ENCODE measurements at places on chromosomes 12 and 14. TPM values are rescaled to one million over a fixed set of nuclear protein-coding genes. Genes with fewer than 3 reads are reported as not detected.

DBX2 gene
- total RNA-seq, result not detected

TMTC1 gene
- total RNA-seq, result 19.8 TPM

SIRT4 gene
- total RNA-seq, result 4.1 TPM

GRCh38 chr12:124216966-124217365, 77.9 kb upstream of the RFLNA start:
- no peak overlapping the region for H3K27ac ChIP-seq
- no peak overlapping the region for H3K4me3 ChIP-seq
- no peaks in the 10 kb centered on the region for H3K27me3 ChIP-seq
- H3K36me3 ChIP-seq, result no peaks in the 10 kb centered on the region

GRCh38 chr12:106039242-106039641, 99.5 kb downstream of the NUAK1 start:
- no peaks in the 10 kb centered on the region for H3K27me3 ChIP-seq
- H3K4me3 ChIP-seq, result no peak overlapping the region
- H3K36me3 ChIP-seq, result no peaks in the 10 kb centered on the region
- H3K4me1 ChIP-seq, result peaks cover 2% of the 10 kb centered on the region
- DNase-seq, result no peak
- no peak overlapping the region for H3K27ac ChIP-seq

KCNH5 gene
- total RNA-seq, result 0.50 TPM

- no peak overlapping the region for H3K27ac ChIP-seq
- H3K4me3 ChIP-seq, result no peak overlapping the region
- no peaks in the 10 kb centered on the region for H3K4me1 ChIP-seq
- H3K36me3 ChIP-seq, result no peaks in the 10 kb centered on the region
- no peaks in the 10 kb centered on the region for H3K27me3 ChIP-seq
Measured at GRCh38 chr12:77204083-77204482, 138.7 kb upstream of the E2F7 start.

NUAK1 gene
- total RNA-seq, result 18.9 TPM

CNIH1 gene
- 119 TPM for total RNA-seq

DNA sequence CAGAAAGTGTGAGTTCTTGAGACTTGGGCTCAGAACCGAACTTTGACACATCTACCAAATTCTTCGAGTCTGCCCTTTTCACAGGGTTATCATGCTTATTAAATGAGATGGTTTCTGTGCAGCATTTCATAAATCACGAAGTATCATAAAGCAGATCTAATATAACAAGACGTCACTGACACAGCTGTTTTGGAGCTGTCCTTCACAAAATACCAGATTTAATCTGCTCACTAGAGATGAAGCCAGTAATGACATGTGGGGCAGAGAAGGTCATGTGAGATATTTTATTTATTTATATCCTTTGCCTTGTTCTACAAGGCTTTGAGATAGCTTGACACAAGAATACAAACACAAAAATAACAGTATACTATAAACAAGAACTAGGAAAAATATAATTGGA, 127.0 kb downstream of the RPAP3 start:
- H3K36me3 ChIP-seq, result no peaks in the 10 kb centered on the region
- H3K27me3 ChIP-seq, result no peaks in the 10 kb centered on the region

DNA sequence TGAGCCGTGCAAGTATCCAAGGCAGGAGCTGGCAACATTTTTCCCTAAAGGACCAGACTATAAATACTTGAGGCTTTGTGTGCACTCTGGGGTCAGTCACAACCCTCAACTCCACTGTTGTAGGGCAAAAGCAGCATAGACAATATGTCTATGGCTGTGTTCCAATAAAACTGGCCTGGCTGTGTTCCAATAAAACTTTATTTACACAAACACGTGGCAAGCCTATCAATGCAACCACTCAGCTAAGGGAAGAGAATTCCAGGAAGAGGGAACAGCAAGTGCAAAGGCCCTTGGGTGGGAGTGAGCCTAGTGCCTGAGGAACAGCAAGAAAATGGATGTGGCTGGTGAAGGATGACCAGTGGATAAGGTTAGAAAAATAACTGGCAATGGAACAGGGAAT, 11.3 kb upstream of the FAM181A start:
- DNase-seq, result no peak
- no peaks in the 10 kb centered on the region for H3K4me1 ChIP-seq
- H3K27ac ChIP-seq, result no peak overlapping the region

GRCh38 chr12:62865937-62866336, 69.0 kb downstream of the PPM1H start:
- H3K27me3 ChIP-seq, result no peaks in the 10 kb centered on the region
- H3K4me1 ChIP-seq, result peaks cover 5% of the 10 kb centered on the region
- DNase-seq, result no peak
- H3K27ac ChIP-seq, result no peak overlapping the region
- no peak overlapping the region for H3K4me3 ChIP-seq

OR6J1 gene
- total RNA-seq, result not detected

GRCh38 chr12:5584412-5585175, 152.7 kb downstream of the NTF3 start:
- H3K4me1 ChIP-seq, result peaks cover 5% of the 10 kb centered on the region
- no peak for DNase-seq
- H3K27ac ChIP-seq, result no peak overlapping the region
- no peaks in the 10 kb centered on the region for H3K27me3 ChIP-seq
- no peaks in the 10 kb centered on the region for H3K36me3 ChIP-seq
- no peak overlapping the region for H3K4me3 ChIP-seq

GRCh38 chr14:100071545-100071944, 6.3 kb downstream of the EVL start:
- no peaks in the 10 kb centered on the region for H3K36me3 ChIP-seq
- no peaks in the 10 kb centered on the region for H3K27me3 ChIP-seq
- DNase-seq, result no peak
- H3K27ac ChIP-seq, result no peak overlapping the region

LALBA gene
- total RNA-seq, result not detected

GRCh38 chr12:79454338-79454843, 236.4 kb downstream of the PAWR start:
- no peaks in the 10 kb centered on the region for H3K27me3 ChIP-seq
- no peaks in the 10 kb centered on the region for H3K4me1 ChIP-seq
- H3K27ac ChIP-seq, result no peak overlapping the region
- H3K36me3 ChIP-seq, result no peaks in the 10 kb centered on the region

GRCh38 chr12:113950873-113951272, 15.3 kb downstream of the RBM19 start:
- no peak for DNase-seq
- H3K4me3 ChIP-seq, result no peak overlapping the region
- no peaks in the 10 kb centered on the region for H3K27me3 ChIP-seq
- peaks cover 63% of the 10 kb centered on the region for H3K36me3 ChIP-seq
- no peaks in the 10 kb centered on the region for H3K4me1 ChIP-seq

DNA sequence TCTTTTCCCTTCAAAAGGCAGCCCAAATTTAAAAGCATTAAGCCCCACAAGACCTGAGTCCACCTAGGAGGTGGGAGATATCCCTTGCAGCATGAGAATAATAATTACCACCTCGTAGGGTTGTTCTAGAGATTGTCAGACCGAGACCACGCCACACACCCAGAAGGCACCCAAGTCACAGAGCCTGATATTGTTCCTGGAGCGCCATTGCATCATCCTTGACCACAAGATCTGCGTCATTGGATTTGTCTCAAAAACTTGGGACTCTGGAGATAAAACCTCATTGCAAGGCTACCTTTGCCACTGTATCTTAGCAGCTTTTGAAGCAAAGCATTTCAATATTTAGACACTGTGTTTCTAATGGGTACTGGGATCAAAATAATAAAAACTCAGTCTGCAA, 29.4 kb upstream of the PPP2R5C start:
- peaks cover 11% of the 10 kb centered on the region for H3K4me1 ChIP-seq
- no peaks in the 10 kb centered on the region for H3K36me3 ChIP-seq
- no peak overlapping the region for H3K27ac ChIP-seq
- no peak overlapping the region for H3K4me3 ChIP-seq

TESPA1 gene
- not detected for total RNA-seq

- no peaks in the 10 kb centered on the region for H3K4me1 ChIP-seq
- no peak for DNase-seq
- H3K27ac ChIP-seq, result no peak overlapping the region
- H3K27me3 ChIP-seq, result no peaks in the 10 kb centered on the region
Measured at GRCh38 chr12:76135456-76135855, 51.0 kb upstream of the NAP1L1 start.

REC8 gene
- 25.8 TPM for total RNA-seq

DNA sequence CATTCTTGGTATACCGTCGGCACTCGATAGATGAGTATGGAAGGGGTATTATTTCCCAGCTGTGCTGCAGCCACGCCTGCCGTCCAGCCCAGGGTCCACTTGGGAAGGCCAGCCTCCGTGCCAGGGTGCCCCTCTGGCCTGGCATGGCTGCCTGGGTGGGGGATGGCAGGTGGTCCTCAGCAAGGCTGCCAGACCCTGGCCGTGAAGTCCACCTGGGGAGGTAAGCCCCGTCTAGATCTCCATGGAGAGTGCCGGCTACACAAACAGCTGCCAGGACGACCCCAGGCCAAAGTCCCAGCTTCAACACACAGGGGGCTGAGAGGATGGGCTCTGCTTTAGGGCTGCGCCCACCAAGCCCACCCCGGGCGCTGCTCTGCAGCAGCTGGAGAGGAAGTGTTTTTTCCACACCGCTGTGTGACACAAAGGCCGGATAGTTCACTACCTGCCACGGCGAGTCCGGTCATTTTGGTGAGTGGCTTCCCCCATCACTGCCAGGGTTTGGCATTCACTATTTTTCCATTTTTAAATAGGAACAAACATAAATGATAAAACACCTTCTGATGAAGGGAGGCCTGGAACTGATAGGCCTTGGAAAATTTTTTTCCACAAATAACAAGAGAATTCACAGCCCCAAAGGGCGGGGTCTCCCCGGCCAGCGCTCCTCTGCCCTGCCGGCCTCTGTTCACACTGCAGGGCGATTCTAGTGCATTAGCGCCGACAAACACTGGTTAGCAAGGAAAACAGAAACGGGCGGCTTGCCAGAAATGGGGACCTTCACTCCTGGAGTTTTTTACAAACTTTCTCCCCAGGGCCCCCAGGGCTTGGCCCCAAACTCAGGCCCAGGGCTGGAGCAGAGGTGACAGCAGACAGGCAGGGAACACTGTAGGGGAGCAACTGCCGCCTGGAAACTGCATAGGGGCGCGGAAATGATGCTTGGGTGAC, 161.5 kb downstream of the CALM1 start:
- no peaks in the 10 kb centered on the region for H3K36me3 ChIP-seq
- H3K27ac ChIP-seq, result no peak overlapping the region
- DNase-seq, result no peak

DNA sequence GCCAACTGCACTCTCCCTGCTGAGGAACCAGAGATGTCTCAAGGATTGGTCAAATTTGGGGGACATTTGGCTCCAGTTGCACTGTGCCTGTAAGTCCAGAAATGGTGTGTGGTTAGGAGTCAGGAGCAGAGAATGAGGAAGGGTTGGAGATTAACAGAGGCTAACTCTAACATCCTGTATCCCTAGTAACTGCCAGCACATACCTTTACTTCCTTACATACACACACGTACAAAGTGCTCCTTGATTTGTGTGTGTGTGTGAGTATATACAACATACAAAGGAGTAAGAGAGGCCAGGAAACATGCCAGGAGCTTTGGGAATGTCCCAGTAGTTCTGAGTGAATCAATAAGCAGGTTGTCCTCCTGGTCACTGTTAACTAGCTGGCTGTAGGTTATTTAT, 39.8 kb upstream of the NRXN3 start:
- 0 out of 2 replicates have a peak, but pooled peaks cover 2% of the 10 kb centered on the region for H3K4me1 ChIP-seq
- H3K27ac ChIP-seq, result no peak overlapping the region
- no peaks in the 10 kb centered on the region for H3K36me3 ChIP-seq

SLIRP gene
- total RNA-seq, result 383 TPM
